ENCODE measurements at places on chromosomes 1 and 21. TPM values are rescaled to one million over a fixed set of nuclear protein-coding genes. Genes with fewer than 3 reads are reported as not detected.

- no peak for DNase-seq
These were observed 34.8 kb upstream of the MYSM1 start for GRCh38 chr1:58734630-58735029.

DNA sequence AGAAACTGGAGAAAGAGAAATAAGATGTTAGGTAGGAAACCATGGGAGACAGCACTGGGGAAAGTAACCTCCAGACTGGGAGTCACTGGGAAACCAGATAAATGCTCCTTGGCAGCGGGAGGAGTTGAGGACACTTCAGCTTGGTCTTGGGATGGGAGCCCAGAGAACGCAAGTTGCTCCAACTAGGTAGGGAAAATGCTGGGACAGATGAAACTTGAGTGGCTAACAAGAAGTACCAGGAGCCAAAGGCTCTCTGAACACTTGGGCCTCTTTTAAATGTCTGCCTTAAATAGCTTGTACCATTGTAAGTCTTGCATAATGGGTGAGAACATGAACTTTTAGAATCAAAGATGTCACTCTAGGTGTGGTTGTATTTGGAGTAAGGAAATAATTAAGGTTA is 3.0 kb downstream of the NMNAT1 start:
- DNase-seq = no peak

GRCh38 chr1:30183895-30184294 is 539.5 kb downstream of the MATN1 start:
- DNase-seq = peak; percentile 48

SPRR5 gene
- total RNA-seq = not detected

Data from chondrocyte (in vitro differentiated cells).